Suppressor macrophage treated with lipopolysaccharide for 1 hour (primary cell): ENCODE measurements at places on chromosomes 4 and X.

DNA sequence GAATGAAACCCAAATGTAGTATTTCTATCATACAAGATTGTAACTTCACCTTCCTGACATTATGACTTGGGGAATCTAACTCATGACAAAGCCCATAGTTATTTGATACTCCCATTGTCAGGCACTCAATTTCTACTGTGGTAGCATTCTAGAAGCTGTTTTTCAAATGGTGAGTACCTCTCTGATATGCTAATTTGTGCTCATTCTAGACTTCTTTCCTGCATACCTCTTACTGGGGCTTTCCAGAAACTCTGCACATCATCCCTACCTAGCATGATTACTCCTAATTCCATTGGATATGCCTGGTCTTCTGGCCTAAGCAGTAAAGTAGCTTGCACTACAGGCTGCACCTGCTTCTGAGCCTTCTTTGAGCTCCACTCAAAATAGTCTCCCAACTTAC, 50.4 kb upstream of the TMEM184C start:
- DNase-seq = no peak

DNA sequence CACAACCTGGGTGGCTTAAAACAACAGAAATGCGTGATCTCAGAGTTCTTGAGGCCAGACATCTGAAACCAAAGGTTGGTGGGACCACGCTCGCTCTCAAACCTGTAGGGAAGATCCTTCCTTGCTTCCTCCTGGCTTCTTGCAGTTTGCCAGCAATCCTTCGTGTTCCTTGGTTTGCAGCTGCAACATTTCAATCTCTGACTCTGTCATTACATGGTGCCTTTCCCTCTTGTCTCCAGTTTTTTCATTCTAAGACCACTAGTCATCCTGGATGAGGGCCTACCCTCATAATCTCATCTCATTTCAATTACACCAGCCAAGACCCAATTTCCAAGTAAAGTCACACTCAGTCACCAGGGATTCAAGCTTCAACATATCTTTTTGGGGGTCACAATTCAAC, 388.0 kb downstream of the GPM6A start:
- DNase-seq = no peak

- DNase-seq = no peak
These were observed 52.2 kb downstream of the AFM start for GRCh38 chr4:73533515-73534422.

DNA sequence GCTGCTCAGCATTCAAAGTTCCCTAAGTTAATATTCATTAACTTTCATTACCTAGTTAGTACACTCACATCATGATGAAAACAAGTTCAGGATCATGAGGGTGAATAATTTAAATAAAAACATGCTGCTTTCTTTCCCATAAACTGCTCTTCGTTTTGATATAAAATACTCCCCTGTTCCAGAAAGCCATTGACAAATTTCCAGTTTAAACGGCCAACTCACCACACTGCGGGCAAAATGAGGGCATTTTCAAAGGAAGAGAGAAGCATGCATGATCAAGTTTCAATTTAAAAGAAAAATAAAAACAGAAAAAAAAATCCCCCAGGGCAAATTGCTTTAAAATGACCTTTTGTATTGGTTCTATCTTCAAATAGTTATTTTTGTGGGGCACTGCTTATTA, 69.6 kb downstream of the EPHA5 start:
- no peak for DNase-seq

DNA sequence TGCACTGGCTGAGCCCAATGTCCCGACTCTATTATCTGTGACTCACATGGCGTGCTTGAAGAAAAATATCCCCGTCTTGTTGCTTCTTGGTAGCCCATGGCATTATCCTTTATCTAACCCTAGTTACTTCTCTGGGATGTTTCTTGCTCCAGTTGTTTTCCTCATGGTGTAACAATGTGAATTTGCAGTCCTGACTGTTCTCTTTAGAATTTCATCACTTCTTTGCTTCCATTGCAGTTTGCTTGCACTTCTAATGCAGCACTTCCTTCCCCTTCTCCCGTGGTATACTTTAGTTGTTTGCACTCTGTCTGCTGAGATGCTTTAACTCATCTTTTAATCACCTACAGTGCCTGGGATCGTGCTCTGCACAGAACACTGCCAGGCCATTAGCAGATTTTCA, 126.9 kb downstream of the MAML3 start:
- peak; percentile 71 for DNase-seq
